ENCODE measurements at places on chromosomes 5 and 9.

GRCh38 chr9:121360601-121361374, 9.3 kb downstream of the STOM start:
- no peak for DNase-seq

GRCh38 chr5:38506302-38506701, 50.1 kb downstream of the LIFR start:
- no peak for DNase-seq

- no peak for DNase-seq
Measured at GRCh38 chr5:35924122-35924949, 14.1 kb downstream of the CAPSL start.

- no peak for DNase-seq
Measured at GRCh38 chr9:109990541-109990940, 210.5 kb downstream of the PALM2AKAP2 start.

DNA sequence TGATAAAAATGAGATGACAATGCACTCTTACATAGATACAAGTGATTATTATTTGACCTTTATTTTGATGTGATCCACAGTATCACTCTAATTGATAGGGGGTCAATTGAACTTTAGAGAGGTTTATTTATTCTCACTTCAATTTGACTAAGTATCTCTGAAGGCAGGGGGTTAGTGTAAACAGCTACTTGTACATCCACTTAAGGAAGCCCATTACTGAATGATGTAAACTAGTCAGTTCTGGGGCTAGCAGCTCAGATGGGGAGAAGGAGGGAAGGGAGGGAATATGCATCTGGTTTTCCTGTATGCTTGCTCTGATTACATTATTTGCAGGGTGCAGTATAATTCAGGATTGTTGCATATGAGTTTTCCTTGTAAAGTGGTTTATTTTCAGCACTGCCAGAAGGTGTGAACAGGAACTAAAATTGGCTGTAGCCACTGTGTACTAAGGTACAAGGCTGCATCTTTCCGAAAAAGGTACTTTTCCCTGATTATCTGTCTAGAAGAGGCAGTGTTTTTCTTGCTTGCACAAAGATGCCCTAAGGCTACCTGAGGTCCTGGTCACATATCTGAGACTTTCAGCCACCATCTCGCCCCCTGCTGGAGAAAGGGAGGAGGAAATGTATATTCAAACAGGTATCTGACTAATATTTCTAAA, 51.2 kb downstream of the MRPS27 start:
- no peak for DNase-seq

- DNase-seq = peak; percentile 75
Measured at GRCh38 chr5:55160493-55161209, 680 bp downstream of the GPX8 start.

DNA sequence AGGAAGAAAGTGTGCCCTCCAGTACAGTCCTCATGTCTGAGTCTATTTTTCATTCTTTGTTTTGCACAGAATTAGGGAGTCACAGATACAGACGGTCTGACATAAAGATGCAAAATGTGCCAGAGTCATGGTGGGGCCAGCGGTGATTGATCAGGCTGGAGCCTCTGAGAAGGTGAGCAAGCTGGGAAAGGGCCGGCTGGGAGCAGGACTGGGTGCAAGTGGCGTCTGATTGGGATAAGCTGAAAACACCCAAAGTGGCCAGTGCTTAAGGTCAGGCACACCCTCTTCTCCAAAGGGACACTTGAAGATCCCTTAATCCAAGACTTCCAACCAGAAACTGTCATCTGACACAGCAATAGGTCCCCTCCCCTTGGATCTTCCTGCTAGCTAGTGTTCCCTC, 32.6 kb downstream of the FSTL4 start:
- no peak for DNase-seq

GRCh38 chr9:87810679-87811178, 71.9 kb upstream of the SPATA31E1 start:
- DNase-seq = no peak

DNA sequence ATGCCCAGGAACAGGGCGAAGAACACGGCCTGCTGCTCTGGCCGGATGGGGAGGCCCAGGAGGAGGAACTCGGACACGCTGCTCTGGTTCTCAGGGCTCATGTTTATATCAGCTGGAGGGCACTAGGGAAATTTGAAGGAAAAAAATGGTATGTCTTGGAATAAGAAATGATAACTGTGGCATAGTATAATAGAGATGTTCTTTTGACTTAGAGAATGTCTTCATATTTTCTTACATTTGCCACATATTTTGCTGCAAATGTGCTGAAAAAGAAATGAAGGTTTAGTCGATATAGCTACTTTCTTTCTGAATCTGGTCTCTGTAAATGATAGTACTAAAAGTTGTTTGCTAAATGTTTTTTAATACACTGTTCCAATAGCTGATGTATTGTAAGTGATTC, at the start of gene OR1J1:
Gene OR1J1, minus strand, starts transcription at position 101 of the 400 bp plus-strand sequence. Its CDS starts 0 bp downstream, at position 101.
- no peak for DNase-seq

GRCh38 chr9:72997387-72997995, 44.6 kb upstream of the ALDH1A1 start:
- peak; percentile 53 for DNase-seq

Data from sciatic nerve (tissue), 2 donors.